RWPE2 (cell line): ENCODE measurements at places on chromosomes 4 and X.

GRCh38 chr4:80183250-80184052 is 13.9 kb upstream of the PRDM8 start:
- DNase-seq, result no peak

GRCh38 chr4:87270144-87270543 is 49.7 kb upstream of the KLHL8 start:
- DNase-seq, result no peak

GRCh38 chr4:123383566-123383965 is 13.0 kb upstream of the SPRY1 start:
- DNase-seq, result no peak

- DNase-seq, result no peak
Observed at GRCh38 chrX:40755291-40756249, 20.2 kb upstream of the MED14 start.

GRCh38 chr4:79874197-79874596 is 198.8 kb downstream of the ANTXR2 start:
- no peak for DNase-seq

DNA sequence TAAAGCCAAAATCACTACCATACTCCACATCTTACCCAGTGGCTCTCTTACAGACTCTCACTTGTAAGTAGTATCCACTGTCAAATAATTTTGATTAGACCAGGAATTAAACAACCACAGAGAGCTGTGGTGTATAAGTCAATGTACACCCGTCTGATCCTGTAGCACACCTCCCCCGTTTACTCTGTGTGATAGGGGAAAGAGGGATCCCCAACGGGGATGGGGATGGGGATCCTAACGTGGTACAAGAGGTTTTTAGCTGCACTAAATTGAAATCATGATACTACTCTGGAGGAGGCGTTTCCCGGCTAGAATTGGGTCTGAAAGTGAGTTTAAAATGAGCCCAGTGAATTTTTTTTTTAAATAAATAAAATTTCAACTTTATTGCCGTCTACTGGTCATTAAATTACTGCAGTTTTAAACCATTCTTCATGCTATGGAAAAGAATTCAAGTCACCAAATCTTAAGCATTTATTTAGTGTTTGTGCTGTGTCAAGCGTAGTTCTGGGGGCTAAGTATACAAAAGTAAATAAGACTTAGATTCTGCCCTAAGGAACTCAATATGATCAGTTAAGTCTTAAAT is 76.6 kb downstream of the INTS12 start:
- no peak for DNase-seq

- no peak for DNase-seq
Observed at GRCh38 chr4:24878636-24879016, 34.2 kb downstream of the CCDC149 start.

GRCh38 chr4:168758351-168758876 is 251.6 kb downstream of the CBR4 start:
- DNase-seq, result no peak

- no peak for DNase-seq
Observed at GRCh38 chr4:173522160-173522950, 7.7 kb downstream of the HAND2 start.

DNA sequence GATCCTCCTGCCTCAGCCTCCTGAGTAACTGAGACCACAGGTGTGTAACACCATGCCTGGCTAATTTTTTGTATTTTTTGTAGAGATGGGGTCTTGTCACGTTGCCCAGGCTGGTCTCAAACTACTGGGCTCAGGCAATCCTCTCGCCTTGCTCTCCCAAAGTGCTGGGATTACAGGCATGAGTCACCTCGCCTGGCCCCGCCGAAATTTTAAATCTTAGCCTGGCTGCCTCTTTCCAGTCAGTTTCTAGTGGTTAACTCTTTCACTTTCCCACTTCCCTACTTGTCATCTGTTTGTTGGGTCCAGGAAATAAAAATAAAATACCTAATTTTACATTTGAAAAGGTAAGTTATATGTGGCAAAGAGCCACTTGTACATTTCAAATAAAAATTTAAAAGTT is 62.4 kb downstream of the TMEM165 start:
- DNase-seq, result no peak

- DNase-seq, result no peak
Observed at GRCh38 chrX:23381099-23382087, 46.7 kb downstream of the PTCHD1 start.

DNA sequence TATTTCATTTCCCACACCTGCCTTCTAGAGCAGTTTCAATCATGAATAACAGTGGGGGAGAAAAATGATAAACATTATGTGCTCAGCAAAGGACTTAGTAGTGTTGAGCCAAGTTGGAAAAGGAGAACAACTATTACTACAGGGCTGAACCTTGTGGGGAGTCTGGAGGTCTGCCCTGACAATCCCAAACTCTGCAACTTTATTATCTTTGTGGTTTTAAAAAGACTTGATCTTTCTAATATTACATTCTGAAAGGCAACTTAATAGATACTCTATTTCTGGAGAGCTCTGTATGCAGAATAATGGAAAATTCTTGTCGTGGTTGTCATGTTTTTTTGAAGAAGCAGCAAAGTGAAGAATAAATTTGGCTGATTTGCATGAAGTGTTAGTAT is 116.1 kb downstream of the SPCS3 start:
- no peak for DNase-seq

GRCh38 chrX:34778916-34779315 is 121.8 kb upstream of the TMEM47 start:
- DNase-seq, result no peak

- DNase-seq, result no peak
Observed at GRCh38 chr4:98473046-98473445, 185.4 kb downstream of the TSPAN5 start.

DNA sequence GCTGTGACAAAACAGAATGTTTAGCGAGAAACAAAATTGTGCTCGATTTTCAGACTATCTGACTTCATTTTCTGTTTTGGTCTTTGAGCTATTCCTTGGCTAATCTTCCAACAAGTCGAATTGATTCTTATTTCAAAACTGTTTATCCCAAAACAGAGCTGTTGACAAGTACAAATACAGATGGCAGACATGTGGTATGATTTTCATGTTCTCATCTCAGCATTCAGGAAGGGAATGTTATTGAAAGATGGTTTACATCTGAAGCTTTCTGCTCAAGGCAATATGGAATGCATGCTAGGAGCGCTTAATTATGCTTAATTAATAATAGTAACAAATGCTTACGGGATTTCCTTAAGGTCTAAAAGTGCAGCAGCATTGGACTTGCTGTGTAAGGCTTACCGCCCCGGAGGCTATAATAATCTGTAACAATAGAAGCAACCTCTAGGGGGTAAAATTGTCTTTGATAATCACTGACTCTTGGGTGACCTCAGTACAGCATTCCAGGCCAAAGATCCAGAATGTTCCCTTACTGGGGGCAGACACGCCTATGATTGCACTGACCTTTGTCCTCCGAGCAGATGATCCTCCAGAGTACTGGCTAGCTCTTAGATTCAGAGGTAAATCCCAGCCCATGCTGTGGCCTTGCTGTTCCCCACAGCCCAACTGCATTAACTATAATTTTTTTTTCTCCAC is 16.4 kb downstream of the LSM6 start:
- DNase-seq, result no peak

DNA sequence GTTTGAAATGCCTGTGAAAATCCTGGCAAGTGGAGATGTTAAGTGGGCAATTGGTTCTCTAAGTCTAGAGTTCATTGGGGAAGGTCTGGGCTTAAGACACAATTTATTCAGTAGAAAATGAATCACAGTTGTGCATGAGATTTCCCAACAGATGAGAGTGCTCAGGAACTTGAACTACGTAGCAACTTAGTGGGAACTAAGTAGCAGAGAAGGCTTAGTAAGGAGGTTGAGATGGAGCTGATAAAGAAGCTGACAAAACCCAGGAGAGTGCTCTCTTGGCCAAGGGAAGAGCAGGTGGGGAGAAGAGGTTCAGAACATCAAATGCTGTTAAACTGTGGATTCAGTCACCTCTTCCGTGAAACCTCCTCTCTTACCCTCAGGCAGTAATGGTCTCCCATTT is 33.0 kb downstream of the AFF1 start:
- no peak for DNase-seq

GRCh38 chrX:119118780-119119395 is 8.7 kb downstream of the KIAA1210 start:
- no peak for DNase-seq
